Mesendoderm (in vitro differentiated cells): ENCODE measurements at places on chromosomes 1 and 21.

DNA sequence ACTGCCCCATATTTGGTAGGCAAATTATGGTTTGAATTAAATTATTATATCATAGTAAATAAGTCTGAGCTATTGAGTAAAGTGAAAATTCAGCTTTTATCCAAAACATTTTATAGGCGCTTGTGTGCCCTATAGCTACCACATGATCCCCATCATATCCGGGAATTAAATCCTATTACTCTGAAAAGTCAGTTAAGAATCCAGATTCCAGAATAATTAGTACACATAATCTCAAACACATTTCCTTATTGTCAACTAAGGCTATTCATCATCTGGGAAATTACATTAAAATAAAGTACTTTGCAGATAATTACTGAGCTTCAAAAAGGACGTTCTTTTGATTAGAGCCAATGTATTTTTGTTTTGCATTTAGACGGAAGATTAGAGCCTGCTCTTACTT, 72.3 kb downstream of the CTH start:
- DNase-seq, result no peak

DNA sequence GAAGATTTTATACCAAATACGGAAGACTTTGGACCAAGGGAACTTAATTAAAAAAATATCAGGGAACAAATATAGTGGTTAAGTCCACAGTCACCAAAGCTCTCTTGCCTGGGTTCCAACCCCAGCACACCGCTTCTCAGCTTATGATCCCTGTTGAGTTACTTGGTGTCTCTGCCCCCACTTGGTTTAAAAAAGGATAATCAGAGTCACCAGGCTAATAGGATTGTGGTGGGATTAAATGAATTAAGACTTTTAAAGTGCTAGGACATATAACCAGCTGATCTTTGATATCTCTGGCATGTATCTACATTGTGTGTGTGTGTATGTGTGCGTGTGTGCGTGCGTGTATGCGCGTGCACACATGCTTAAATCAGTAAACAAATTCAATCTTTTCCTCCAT, 474.7 kb upstream of the DAB1 start:
- no peak for DNase-seq

GRCh38 chr21:14900058-14900457, 164.7 kb downstream of the NRIP1 start:
- DNase-seq, result peak; percentile 83

DNA sequence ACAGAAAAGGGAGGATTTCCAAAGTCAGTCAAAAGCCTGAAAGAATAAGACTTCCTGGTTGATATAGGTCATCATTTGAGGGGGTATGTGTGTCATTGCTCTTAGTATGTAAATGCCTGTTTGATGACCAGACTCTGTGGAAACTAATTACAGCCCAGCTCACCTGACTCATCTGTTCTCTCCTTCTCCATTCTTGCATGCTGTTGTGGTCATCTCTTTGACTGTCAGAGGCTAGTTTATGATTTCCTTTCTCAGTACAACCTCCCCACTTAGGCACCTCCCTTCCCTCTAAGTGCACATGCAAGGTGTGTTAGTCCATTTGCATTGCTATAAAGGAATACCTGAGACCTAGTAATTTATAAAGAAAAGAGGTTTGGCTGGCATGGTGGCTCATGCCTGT, 2.4 kb upstream of the C1orf116 start:
- peak; percentile 32 for DNase-seq

GRCh38 chr1:12619792-12620487, 1.9 kb upstream of the DHRS3 start:
- peak; percentile 93 for DNase-seq
